ENCODE measurements at places on chromosomes 11 and 22.

DNA sequence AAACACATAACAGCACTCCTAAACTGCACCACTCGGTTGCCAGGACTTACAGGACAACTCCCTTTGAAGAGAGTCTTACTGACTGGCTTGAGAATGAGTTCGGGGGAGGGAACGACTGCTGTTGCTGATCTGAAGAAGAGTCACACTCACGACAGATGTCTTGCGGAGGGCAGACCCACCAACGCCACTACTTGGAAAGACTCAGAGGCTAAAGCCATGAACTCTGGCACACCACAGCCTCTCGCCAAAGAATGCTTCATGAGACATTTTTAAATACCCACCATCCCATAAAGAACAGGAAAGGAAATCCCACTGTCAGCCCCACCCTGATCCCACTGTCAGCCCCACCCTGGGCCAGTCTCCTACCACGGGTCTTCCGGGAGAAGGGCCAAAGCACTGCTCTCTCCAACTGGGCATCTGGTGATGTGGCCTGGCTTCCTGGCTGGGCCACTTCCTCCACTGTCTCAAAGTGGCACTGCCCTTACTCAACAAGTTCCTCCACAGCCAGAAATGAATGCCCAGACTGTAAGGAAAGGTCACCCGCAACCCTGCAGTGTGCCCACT lies 73.6 kb downstream of the MICAL3 start:
- DNase-seq, result no peak

DNA sequence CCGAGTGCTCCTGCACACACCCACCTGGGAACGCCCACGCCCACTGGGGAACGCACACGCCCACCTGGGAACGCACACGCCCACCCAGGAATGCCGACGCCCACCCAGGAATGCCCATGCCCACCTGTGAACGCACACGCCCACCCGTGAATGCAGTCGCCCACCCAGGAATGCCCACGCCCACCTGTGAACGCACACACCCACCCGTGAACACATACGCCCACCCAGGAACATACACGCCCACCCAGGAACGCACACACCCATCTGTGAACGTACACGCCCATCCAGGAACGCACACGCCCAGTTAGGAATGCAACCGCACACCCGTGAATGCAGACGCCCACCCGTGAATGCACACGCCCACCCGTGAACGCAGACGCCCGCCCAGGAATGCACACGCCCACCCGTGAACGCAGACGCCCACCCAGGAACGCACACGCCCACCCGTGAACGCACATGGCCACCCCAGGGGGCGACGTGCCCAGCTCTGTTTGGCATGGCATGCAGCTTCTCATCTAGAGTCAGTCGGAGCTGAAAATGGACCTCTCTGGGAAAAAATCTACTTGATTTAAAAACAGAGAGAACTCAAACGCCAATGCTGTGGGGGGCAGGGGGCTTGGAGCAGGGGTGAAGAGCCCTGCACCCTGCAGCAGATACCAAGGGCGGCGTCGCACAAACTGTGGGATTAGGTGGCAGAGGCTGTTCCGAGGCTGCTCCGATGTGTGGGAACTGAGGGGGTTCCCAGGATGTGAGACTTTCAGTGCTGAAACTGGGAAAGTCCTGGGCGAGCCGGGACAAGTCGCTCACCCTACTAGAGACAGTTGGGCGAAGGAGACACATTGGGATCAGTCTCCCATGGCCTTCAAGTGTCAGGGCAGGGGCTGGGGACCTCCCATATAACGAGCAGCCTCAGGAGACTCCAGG lies 83.3 kb downstream of the MYEOV start:
- DNase-seq, result no peak

DNA sequence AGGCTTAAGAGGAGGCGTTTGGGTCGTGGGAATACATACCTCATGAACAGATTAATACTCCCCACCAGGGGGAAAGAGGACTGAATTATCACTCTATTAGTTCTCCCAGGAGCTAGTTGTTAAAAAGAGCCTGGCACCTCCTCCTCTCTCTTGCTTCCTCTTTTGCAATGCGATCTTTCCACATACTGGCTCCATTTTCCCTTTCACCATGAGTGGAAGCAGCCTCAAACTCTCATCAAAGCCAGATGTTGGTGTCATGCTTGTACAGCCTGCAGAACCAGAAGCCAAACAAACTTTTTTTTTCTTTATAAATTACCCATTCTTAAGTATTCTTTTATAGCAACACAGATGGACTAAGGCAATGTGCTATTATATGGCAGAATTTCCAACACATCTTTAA lies 258.5 kb downstream of the FAM76B start:
- no peak for DNase-seq

DNA sequence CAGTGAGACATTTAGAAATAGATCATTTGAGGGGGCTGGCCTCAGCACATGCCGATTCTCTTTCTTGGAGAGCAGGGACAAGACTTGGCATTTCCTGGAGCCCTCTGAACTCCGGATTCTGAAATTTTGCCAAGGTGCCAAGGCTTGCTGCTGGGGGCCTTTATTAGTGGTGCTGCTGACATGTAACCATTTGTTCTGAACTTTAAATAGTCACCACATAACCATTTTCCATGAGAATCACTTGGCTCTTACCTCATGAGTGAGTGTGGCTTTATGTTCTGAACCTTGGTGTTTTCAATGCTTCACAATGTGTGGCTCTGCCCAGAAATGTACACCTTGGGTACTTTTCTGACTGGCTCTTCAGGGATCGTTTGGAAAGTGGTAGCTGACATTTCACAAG lies 33.3 kb downstream of the SYT13 start:
- DNase-seq, result no peak

- peak; percentile 56 for DNase-seq
Measured at GRCh38 chr22:30324014-30324730, 2.6 kb downstream of the TBC1D10A start.

GRCh38 chr11:19938169-19938856 lies 222.0 kb downstream of the DBX1 start:
- peak; percentile 13 for DNase-seq

DNA sequence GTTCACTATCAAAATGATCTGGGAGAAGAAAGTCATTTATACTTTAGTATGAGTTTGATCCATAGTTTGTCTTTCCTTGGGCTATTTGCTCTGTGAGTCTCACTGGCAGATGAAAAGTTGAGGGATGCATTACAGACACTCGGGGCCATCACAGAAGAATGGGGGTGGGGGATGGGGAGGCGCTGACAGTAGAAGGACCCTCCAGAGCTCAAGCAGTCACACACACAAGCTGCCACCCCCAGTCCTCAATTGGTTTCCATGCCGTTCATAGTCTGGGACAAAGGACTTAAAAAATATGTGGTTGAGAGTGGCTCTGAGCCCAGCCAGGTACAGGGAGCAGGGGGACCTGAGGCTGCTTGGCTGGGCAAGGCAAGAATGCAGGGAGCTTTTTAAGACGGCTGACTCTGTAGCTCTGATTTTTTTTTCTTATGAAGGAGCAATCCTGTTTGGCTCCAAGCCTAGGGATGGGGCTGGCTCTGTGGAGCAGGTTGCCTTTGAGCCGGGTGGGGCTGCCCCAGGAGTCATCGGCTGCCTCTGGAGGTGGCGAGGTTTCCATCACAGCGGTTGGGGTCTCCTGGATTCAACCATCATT lies 13.3 kb upstream of the ANO1 start:
- no peak for DNase-seq

DNA sequence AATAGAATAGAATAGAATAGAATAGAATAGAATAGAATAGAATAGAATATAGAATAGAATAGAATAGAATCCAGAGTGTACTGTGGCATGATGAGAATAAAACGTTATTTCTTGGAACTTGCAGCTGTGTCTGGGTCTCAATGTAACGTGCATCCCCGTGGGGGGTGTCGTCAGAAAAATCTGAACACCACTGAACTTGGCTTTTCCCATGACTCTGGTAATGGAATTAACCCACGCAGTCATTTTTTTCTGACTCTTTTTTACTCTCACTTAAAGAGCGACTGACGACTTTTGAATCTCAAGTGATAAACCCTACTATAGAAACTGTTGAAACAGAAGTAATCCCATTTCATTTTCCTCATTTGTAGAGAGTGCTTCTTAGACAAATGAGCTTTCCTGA lies 92.4 kb upstream of the BID start:
- no peak for DNase-seq

- no peak for DNase-seq
Measured at GRCh38 chr11:103736315-103737036, 300.0 kb upstream of the DDI1 start.

DNA sequence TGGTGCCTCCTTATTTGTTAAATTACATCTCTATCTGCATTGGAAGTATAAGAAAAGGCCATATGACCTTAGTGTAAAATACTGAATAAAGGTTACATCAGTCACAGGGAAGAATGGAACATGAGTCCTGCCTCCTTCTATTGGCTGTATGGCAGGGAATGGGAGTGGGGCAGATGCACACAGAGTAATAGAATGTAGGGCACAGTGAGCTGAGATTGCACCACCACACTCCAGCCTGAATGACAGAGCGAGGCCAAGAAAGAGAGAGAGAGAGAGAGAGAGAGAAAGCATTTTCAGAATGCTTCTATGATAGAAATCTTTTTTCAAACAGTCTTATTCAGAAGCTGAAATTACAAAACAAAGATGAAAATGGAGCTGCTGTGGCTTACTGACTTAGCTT lies 58.8 kb downstream of the SLN start:
- DNase-seq, result no peak

DNA sequence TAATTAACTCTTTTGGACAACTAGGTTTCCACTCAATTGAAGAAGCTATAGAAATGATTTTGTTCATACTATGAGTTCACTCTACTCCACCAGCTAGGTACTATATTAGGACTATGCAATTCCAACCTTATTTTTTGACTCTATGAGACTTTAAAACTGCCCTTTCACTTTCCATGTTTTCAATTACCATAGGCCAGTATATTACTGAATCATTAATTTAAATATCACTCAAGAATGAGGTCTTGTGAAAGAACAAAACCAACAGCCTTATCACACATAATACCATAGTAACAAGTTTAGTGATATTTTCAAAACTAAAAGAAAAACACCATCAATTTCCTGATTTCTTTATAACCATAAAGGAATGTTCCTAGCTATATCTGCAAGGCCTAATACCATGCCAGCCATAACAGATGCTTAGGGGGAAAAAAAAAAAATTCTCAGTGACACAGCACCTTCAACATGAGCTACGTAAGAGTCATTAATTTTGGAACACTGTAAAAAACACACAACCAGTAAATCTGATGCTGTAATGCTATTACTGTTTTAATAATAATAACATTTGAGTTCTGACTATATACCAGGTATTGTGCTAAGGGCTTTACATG lies 6.1 kb downstream of the DCUN1D5 start:
- no peak for DNase-seq

DNA sequence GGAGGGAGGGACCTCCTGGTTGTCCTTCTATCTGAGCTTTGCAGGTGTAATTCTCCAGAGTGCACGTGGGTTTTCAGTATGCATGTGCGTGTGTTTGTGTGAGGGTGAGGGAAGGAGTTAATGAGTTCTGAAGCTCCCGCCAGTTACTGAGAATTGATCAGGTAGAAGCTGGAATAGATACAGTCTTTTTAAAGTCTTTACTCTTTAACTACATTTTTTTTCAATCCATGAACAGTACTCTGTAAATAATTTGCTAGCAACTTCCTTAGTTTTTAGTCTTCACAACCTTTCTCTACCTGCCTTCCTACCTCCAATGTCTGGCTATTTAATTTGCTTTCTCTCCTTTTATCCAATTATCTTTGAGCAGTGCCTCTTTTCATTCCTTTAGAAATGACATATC lies 25.5 kb downstream of the ARHGAP42 start:
- DNase-seq, result no peak

DNA sequence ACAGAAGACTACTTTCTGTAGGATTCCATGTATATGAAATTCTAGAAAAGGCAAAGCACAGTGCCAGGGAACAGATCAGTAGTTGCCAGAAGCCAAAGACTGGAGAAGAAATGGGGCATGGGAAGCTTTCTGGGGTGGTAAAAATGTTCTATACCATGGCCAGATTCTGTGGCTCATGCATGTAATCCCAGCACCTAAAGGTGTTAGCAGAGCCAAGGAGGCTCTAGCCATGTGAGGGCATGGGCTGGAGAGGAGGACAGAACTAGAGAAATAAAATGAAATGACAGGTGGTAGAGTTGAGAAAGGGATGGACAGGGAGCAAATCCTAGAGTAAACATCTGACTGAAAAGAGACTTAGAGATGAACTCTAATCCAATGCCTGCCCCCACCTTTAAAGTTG lies 26.9 kb upstream of the HMGXB4 start:
- no peak for DNase-seq

DNA sequence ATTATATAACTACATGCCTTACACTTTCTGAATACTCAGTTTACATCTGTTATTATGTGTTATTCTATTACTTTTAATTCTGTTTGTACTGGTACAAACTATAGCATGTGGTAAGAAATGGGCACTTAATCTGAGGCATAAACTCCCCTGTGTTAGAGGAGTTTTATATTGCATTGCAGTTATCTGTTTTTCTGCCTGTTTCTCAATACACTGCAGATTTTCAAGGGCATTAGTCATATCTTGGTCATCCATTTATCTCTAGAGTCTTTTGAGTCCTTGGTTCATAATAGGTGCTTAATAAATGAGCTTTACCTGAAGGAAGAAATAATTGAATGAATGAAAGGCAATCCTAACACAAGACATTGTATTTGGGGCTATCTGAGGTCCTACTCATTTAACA lies 182.9 kb upstream of the CTSC start:
- no peak for DNase-seq

DNA sequence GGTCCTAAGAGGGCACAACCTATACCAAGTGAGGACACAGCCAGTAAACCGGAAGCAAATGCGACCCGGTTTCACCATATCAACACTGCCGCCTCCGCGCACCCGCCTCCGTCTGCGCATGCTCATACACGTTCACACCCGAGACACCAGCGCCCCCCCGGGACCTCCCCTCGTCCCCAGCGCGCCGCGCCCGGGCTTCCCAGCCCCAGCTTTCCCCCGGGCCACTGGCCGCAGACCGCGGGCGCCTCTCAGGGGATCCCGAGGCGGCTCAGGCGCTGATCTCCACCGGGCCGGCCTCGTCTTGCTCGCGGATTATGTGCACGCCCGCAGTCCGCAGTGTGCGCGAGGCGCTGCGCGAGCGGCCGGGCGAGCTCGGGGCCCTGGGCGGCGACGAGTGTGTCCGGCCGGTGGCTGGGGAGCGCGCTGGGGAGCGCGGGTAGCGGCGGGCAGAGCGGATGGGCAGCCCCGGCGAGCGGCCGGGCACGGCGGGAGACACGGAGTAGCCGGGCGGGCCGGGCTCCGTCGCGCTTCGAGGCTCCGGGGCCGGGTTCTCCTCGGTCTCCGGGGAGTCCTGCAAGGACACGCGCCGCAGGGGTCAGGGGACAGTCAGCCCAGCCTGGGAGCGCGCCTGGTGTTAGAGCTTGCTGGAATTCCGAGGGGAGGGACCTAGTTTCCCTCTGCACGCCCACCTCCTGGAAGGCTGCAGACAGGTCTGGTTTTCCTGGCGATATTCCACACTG lies 2.0 kb downstream of the HEPN1 start:
- peak; percentile 86 for DNase-seq

DNA sequence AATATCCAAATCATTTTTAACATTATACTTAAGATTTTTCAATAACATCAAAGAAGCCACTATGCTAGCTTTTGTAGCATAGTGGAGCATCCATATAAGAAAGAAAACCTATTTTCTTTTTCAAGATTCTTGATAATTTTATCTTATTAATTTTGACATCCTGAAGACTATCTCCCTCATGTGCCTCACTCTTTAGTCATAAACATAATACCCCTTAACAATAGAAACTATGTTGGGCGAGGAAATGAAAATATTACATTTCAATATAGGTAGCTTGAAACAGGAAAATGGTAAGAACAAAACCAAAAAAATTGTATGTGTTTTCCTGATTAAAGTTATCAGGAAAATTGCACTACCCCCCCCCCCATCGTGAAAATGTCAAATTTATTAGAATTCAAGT lies 40.1 kb downstream of the ELMOD1 start:
- no peak for DNase-seq

GRCh38 chr11:75982309-75982708 lies 167.3 kb downstream of the UVRAG start:
- DNase-seq, result no peak

Data from CD4-positive, alpha-beta T cell treated with Interleukin-17A for 1 hour (primary cell).